ENCODE measurements at places on chromosomes 5 and 9.

DNA sequence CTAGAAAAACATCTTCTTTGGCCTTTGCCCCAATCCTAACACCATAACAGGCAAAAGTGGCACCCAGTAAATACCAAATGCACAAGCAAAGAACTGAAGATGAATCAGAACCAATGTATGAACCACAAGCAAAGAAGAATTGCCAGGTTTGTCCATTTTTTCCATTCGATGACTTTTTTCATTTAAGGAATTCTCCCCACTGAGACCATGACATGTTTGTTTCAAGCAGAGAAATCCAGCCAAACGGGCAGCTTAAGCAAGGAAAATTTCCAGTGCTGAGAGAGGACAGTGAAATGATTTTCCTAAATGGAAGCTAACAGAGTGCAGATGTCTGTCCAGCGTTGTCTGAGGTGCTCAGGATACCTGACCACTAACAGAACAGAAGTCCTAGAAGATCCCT is 203.7 kb downstream of the ADAMTS12 start:
- no peak for DNase-seq

DNA sequence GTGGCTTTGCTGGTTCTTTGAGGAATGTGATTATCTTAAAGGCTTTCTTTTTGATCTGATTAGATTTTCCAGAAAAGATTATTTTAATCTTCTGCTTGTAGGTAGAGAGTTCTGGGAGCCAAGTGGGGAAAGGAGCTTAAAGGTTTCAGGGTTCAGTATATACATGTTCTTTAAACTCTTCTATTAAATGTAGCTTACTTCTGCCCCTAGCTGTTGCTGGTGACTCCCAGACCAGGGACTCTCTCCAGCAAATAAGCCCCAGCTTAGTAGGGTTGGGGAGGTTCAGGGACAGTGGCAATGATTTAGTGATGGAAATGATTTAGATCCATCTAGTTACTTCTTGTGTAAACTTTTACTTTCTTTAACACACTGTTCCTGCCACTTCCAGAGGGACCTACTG is 72.2 kb downstream of the SLC12A2 start:
- DNase-seq: no peak

DNA sequence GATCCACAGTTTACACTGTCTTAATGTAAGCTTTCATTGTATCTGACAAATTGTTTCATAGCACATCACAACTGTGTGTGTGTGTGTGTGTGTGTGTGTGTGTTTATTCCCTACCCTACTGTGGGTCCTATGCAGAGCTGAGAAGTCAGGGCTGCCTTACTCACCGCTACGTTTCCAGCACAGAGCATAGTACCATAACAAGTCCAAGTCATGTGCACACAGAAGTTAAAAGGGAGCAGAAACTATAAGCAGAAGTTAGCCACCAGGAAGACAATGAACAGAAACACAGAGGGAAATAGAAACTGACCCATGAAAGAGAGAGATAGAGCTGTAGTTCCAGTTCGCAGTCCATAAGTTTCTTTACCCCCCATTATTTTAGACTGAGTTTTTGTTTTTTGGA is 38.2 kb upstream of the DMXL1 start:
- DNase-seq: no peak

DNA sequence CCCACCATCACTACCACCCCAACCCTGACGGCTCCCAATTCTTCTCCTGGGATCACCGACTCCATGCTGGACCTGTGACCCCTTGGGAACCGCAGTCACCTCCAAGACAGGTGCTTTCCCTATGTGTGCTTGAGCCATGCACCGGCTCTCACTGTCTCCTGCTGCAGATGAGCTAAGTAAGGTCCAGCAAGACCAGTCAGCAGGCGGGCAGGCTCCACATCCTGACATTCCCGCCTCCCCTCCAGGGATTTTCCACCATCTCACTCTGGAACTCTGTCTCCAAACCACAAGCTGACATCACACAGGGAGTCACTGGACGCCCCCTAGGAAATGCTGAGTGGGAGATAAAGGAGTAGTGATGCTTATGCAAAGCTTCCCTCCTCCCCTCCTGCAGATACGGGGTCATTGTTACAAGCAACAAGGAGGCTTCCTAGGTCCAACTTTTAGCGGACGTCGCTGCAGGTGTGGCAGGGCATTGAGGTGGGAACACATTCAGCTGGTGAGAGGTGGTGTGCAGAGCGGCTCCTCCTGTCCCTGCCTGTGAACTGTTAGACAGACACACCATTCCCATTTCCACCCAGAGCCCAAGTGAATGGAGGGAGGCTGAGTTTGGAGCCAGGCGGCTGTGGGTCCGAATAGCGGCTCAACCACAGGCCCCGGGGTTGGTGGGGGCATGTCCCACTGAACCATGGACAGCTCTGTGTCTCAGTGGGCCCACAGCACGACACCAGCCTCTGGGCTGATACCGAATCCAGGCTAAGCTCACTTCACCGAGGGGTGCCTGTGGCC is 129.2 kb upstream of the PHYKPL start:
- DNase-seq: no peak

DNA sequence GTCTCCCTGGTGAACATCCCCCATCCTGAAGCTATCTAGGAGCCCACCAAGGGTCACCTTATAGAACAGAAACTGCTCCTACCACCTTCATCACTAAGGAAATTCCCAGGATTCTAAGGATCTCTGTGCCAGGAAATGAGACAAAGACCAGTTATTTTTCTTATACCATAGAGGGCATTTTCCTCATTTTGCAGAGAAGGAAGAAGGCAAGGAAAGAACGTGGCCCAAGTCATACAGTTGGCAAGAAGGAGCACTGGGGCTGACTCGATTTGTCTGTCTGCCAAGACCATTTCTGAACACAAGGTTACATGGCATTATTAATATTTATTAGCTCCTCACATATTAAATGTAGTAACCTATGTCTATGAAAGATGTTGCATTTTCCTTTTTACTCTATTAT is 49.6 kb upstream of the TNFSF15 start:
- DNase-seq: no peak

DNA sequence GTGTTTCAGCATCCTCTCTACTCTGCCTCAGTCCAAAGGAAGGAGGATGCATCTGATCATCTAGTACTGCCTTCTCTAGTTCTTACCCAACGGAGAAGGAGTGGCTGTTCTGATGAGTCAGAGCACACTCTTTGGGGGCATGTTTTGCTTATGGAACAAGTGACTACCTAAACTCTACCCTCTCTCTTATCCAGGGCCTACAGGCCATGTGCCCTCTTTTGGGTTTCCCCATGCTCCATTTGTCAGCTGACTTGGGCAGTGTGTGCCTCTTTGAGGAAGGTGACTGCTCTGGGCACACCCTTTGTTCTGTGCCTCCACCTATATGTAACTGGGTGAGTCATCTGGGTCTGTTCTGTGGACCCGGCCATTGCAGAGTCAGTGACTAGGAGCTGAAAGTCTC is 89.6 kb upstream of the BNC2 start:
- no peak for DNase-seq
